ENCODE measurements at places on chromosomes 11 and 22. TPM values are rescaled to one million over a fixed set of nuclear protein-coding genes. Genes with fewer than 3 reads are reported as not detected.

DNA sequence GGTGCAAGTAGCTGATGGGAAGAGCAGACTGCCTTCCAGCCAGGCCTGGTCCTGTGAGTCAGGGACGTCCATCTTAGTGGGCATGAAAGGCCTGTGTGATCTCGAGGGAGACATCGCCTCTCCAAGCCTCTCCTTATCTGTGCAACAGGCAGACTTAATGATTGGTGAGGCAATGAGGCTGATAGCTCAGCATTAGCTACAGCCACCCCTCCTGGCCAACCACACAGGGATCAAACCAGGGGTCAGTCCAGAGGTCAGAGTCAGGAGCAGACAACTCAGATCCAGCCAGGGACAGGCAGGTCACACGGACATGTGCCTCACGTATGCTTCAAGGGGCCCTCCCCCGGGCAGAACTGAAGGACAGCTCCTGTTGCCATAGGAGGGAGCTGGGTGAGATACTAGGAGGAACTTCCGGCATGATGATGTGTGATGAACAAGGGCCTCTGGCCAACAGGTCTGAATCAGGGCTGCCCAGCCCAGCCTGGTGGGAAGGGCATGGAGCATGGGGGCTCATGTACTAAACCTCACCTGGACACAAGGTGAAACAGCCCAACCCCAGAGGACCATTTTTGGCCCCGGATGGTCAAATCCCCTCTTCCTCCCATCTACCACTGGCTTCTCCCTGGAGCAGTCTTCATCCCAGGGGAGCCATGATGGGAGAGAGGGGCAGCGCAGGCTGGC lies 2.8 kb upstream of the APOC3 start:
- peaks cover 15% of the 10 kb centered on the region for H3K36me3 ChIP-seq
- peaks cover 5% of the 10 kb centered on the region for H3K4me1 ChIP-seq
- no peaks in the 10 kb centered on the region for H3K27me3 ChIP-seq
- no peak overlapping the region for H3K4me3 ChIP-seq

Gene MMP10
- polyA plus RNA-seq = not detected

DNA sequence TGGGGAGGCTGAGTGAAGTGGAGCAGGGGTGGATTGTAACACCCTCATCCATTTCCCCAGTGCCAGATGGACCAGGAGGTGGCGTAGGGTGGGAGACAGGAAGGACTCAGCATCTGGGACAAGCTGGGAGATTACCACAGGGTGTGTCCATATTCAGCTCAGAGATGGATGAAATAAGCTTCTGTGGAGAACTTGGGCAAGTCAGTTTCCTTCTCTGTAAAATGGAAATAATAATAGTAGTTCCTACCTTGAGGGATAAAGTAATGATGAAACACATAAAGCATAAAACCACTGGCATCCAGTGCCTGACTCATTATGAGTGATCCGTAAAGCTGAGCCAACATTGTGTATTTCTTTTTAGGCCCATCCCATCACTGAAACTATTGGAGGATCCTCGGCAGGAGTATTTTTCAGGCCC lies 607 bp upstream of the ROBO4 start:
- H3K27me3 ChIP-seq = peaks cover 9% of the 10 kb centered on the region
- no peak overlapping the region for H3K4me3 ChIP-seq
- no peak for DNase-seq
- H3K4me1 ChIP-seq = no peaks in the 10 kb centered on the region
- no peaks in the 10 kb centered on the region for H3K36me3 ChIP-seq

Gene GP1BB
- polyA plus RNA-seq = 0.67 TPM

Gene DDIAS
- 0.45 TPM for polyA plus RNA-seq

Gene RASSF10
- polyA plus RNA-seq = not detected

Gene SPINDOC
- polyA plus RNA-seq = 17.4 TPM

Gene TBX10
- polyA plus RNA-seq = 14.4 TPM

DNA sequence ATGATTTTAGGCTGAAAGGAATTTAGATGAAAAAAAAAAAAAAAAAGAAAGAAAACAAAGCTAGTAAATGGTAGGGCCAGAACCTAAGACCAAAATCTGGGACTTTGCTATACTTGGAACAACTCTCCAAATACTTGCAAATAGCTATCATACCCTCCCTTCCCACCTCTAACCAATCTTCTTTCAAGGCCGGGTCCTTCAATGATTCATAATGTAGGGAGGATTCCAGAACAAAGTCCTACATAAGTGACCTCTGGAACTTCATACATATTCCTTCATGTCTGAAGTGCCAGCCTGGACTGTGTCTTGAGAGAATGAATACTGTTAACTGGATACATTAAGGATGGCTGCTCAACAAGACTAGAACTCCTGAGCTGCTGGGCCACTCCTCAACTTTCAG lies 9.9 kb downstream of the STK33 start:
- peak; percentile 56 for DNase-seq
- H3K27ac ChIP-seq = no peak overlapping the region
- no peak overlapping the region for H3K4me3 ChIP-seq
- no peaks in the 10 kb centered on the region for H3K27me3 ChIP-seq
- H3K4me1 ChIP-seq = no peaks in the 10 kb centered on the region
- H3K36me3 ChIP-seq = no peaks in the 10 kb centered on the region

- peaks cover 7% of the 10 kb centered on the region for H3K27me3 ChIP-seq
- peak; percentile 28 for DNase-seq
- no peaks in the 10 kb centered on the region for H3K4me1 ChIP-seq
- no peaks in the 10 kb centered on the region for H3K36me3 ChIP-seq
- peak within 1 kb of the TSS; percentile 34 for H3K4me3 ChIP-seq
- no peak within 1 kb of the TSS for H3K27ac ChIP-seq
Measured at GRCh38 chr11:8168485-8169257, at the start of gene RIC3. RIC3 (minus strand) TSS chr11:8169025; CDS start chr11:8168989, 36 bp downstream.

DNA sequence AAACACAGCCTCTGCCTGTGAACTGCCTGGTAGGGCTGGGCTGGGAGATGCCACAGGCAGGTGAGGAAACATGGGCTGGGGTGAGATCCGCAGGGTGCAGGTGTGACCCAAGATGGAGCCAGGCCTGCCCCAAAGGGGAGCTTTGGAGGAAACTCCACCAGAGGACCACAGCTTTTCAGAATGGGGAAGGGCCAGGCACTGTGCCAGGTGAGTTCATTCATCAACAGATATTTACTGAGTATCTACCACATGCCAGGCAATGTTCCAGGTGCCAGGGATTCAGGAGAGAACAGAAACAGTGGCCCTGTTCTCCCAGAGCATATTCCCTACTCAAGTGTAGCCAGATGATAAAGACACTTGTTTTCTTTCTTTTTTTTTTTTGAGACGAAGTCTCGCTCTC lies 11.2 kb downstream of the RTN4RL2 start:
- no peaks in the 10 kb centered on the region for H3K27me3 ChIP-seq
- no peak overlapping the region for H3K4me3 ChIP-seq
- H3K27ac ChIP-seq = no peak overlapping the region
- H3K36me3 ChIP-seq = no peaks in the 10 kb centered on the region
- H3K4me1 ChIP-seq = peaks cover 6% of the 10 kb centered on the region
- DNase-seq = no peak

Gene DNAJB7
- polyA plus RNA-seq = 1.6 TPM

- no peaks in the 10 kb centered on the region for H3K36me3 ChIP-seq
- H3K4me3 ChIP-seq = no peak overlapping the region
- DNase-seq = no peak
- H3K27ac ChIP-seq = no peak overlapping the region
Measured at GRCh38 chr22:48738204-48738980, 1089.3 kb downstream of the BRD1 start.

- H3K27ac ChIP-seq = no peak overlapping the region
- peak; percentile 10 for DNase-seq
- H3K36me3 ChIP-seq = no peaks in the 10 kb centered on the region
- H3K4me3 ChIP-seq = no peak overlapping the region
Measured at GRCh38 chr22:44055805-44056204, 31.7 kb downstream of the PARVB start.

DNA sequence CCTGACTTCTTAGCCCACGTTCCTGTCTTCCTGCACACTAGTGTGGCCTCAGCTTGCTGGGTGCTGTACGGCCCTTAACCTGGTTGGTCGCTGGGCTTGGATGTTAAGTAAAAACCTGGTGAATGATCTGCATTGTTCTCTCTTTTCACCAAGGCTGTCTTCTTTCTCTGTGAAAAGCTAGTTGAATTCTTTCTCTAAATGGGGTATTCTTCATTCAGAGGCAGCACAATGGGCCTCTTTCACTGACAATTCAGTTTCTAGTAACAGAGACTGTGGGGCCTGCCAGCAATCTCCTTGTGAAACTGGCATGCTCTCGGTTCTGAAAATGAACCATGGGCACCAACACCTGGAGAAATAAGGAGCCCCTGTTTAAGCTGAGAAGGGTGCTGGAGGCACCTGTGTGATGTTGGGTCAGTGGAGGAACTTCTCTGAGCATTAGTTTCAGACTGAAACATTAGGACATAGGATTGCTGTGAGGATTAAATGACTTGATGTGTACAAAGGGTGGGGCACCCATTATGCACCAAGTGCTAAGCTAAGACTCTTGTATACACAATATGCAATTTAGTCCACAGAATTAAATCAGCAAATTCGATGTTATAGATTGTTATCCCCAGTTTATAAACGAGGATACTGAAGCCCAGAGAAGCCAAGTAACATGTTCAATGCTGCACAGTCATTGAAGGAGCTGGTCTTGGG lies 33.1 kb upstream of the ELF5 start:
- no peak overlapping the region for H3K27ac ChIP-seq
- DNase-seq = no peak
- H3K4me3 ChIP-seq = no peak overlapping the region
- no peaks in the 10 kb centered on the region for H3K36me3 ChIP-seq

DNA sequence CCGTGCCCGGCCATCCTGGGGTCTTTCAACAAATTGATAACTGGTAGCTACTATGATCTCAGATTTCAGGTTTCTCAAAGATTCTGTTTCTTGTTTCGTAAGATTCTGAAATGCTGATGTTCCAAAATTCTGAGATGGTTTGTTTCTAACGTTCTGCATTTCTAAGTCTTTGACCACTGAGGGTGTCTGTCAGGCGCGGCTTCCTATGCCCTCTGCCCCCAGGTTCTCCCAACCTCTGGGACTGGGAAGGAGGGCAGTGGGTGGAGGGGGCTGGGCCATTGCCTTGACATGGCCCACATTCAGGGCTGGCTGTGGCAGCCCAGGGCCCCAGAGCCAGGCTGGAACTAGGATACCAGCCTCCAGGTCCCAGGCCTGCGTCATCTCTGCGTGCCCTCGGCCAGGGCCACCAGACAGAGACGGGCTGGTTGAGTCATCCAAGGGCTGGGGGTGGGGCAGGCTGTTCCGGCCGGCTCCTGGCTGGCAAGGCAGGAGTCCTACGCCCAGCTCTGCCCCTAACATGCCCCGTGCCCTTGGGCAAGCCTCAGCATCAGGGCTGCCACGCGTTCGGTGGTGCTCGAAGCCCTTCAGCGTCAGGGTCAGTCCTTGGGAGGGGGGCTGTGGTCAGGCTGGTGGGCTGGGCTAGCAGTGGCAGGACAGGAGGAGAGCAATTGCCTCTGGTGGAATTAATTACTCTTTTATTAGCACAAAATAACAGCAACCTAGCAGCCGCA lies 5.2 kb downstream of the TMEM134 start:
- H3K27ac ChIP-seq = peak overlapping the region; percentile 93
- peak; percentile 91 for DNase-seq
- H3K4me1 ChIP-seq = peaks cover 7% of the 10 kb centered on the region
- H3K36me3 ChIP-seq = no peaks in the 10 kb centered on the region
- H3K27me3 ChIP-seq = no peaks in the 10 kb centered on the region

- H3K4me1 ChIP-seq = no peaks in the 10 kb centered on the region
- H3K36me3 ChIP-seq = no peaks in the 10 kb centered on the region
- peak; percentile 4 for DNase-seq
- peak overlapping the region; percentile 84 for H3K4me3 ChIP-seq
- H3K27ac ChIP-seq = peak overlapping the region; percentile 87
Measured at GRCh38 chr11:111871693-111872161, 346 bp upstream of the ALG9 start.
